Right atrium auricular region (tissue), 2 donors: ENCODE measurements at places on chromosomes 13 and 19. TPM values are rescaled to one million over a fixed set of nuclear protein-coding genes. Genes with fewer than 3 reads are reported as not detected.

Gene CYP2A6
- total RNA-seq = not detected

Gene OR10H5
- not detected for total RNA-seq

Gene IL12RB1
- 0.75 TPM for total RNA-seq

Gene TPTE2
- total RNA-seq = not detected

Gene TEX29
- not detected for total RNA-seq

Gene SOX1
- total RNA-seq = not detected

- H3K4me3 ChIP-seq = no peak overlapping the region
- H3K27me3 ChIP-seq = no peaks in the 10 kb centered on the region
- no peaks in the 10 kb centered on the region for H3K36me3 ChIP-seq
- no peaks in the 10 kb centered on the region for H3K4me1 ChIP-seq
- DNase-seq = no peak
- no peak overlapping the region for H3K27ac ChIP-seq
These were observed 178.8 kb downstream of the KCTD12 start for GRCh38 chr13:76707360-76707759.

- H3K36me3 ChIP-seq = peaks cover 34% of the 10 kb centered on the region
- H3K27me3 ChIP-seq = no peaks in the 10 kb centered on the region
- DNase-seq = no peak
These were observed 9.5 kb downstream of the MAN2B1 start for GRCh38 chr19:12656899-12657571.

GRCh38 chr13:97194479-97194878 lies 27.7 kb upstream of the MBNL2 start:
- no peaks in the 10 kb centered on the region for H3K36me3 ChIP-seq
- H3K4me1 ChIP-seq = no peaks in the 10 kb centered on the region
- no peak overlapping the region for H3K4me3 ChIP-seq
- H3K27ac ChIP-seq = no peak overlapping the region
- no peaks in the 10 kb centered on the region for H3K27me3 ChIP-seq

DNA sequence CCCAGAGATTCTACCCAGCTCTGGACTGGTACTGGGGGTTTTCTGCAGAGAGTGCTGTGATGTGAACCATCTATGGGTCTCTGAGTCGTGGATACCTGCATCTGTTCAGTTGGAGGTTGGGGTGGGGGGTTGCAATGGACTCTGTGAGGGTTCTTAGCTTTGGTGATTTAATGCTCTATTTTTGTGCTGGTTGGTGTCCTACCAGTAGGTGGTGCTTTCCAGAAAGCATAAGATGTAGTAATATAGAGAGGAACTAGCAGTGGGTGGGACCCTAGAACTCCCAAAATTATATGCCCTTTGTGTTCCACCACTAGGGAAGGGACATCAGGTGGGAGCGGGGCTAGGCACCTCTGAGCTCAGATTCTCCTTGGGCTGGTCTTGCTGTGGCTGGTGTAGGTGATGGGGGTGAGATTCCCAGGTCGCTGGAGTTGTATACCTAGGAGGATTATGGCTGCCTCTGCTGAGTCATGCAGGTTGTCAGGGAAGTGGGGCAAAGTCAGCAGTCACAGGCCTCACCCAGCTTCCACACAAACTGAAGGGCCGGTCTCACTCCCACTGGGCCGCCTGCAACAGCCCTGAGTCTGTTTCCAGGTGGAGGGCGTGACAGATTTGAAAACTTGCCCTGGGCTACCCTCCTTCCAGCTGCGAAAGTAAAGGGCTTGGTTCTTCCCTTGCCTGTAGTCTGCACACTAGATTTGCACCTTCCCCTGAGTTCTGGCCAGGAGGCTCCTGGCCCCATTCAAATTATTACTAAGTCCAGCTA lies 573.0 kb upstream of the SLITRK1 start:
- H3K4me1 ChIP-seq = no peaks in the 10 kb centered on the region
- DNase-seq = no peak
- H3K27ac ChIP-seq = no peak overlapping the region
- no peak overlapping the region for H3K4me3 ChIP-seq
- H3K27me3 ChIP-seq = no peaks in the 10 kb centered on the region
- no peaks in the 10 kb centered on the region for H3K36me3 ChIP-seq

DNA sequence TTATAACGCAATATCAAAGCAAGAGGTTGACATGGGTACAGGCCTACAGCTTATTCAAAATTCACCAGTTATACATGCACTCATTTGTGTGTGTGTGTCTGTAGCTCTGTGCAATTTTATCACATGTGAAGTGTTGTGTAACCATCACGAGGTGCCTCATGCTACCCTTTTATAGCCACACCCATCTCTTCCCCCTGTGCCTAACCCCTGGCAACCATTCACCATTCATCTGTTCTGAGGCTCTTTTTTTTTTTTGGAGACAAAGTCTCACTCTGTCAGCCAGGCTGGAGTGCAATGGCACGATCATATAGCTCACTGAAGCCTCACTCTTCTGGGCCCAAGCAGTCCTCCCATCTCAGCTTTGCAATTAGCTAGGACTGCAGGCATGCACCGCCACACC lies 78.4 kb downstream of the DPF1 start:
- H3K4me1 ChIP-seq = no peaks in the 10 kb centered on the region
- H3K27ac ChIP-seq = no peak overlapping the region
- H3K36me3 ChIP-seq = no peaks in the 10 kb centered on the region
- H3K4me3 ChIP-seq = no peak overlapping the region
- no peaks in the 10 kb centered on the region for H3K27me3 ChIP-seq

- DNase-seq = no peak
- H3K27ac ChIP-seq = no peak overlapping the region
These were observed 18.5 kb upstream of the POP4 start for GRCh38 chr19:29587518-29587986.

- H3K4me1 ChIP-seq = peaks cover 47% of the 10 kb centered on the region
- no peaks in the 10 kb centered on the region for H3K36me3 ChIP-seq
- peak overlapping the region; percentile 84 for H3K27ac ChIP-seq
- H3K4me3 ChIP-seq = peak overlapping the region; percentile 75
These were observed 47.6 kb downstream of the PTPRS start for GRCh38 chr19:5292822-5293611.

DNA sequence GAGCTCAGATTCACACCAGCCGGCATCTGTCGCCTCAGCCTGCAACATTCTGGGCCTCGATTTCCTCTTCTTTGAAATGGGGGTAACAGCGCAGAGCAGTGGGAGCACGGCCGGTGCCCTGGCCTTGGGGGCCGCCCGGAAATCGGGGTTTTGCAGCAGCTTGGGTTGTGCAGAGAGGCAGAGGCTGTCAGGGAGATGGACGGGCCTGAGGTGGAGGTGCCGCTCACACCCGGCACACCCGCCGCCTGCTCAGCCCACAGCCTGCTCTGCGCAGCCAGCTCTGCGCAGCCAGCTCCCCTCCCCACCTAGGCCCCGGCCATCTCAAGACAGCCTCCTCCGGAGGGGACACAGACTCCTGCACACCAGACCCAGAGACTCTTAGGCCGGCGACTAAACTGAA lies 10.6 kb downstream of the KLF2 start:
- no peaks in the 10 kb centered on the region for H3K27me3 ChIP-seq
- H3K36me3 ChIP-seq = no peaks in the 10 kb centered on the region
- no peaks in the 10 kb centered on the region for H3K4me1 ChIP-seq
- H3K27ac ChIP-seq = no peak overlapping the region
- no peak overlapping the region for H3K4me3 ChIP-seq
- no peak for DNase-seq

DNA sequence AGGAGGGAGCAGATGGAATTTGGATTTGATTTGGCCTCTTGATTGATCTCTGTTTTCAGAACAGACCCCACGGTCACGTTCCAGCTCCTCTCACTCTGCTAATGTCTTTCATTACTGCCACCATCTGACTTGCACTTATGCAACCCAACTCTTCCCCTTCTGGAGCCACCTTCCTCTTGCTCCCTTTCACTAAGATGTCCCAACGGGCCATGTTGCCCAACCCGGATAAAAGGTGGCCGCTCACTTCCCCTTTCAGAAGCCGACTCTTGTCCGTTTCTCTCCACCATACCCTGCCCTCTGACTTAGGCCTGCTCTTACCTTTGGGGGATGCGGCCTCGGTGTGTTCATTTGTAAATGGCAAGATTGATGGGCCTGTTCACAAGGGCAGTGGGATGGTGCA lies 27.4 kb upstream of the CYP4F8 start:
- no peaks in the 10 kb centered on the region for H3K4me1 ChIP-seq
- H3K36me3 ChIP-seq = no peaks in the 10 kb centered on the region
- no peaks in the 10 kb centered on the region for H3K27me3 ChIP-seq
- H3K27ac ChIP-seq = no peak overlapping the region

DNA sequence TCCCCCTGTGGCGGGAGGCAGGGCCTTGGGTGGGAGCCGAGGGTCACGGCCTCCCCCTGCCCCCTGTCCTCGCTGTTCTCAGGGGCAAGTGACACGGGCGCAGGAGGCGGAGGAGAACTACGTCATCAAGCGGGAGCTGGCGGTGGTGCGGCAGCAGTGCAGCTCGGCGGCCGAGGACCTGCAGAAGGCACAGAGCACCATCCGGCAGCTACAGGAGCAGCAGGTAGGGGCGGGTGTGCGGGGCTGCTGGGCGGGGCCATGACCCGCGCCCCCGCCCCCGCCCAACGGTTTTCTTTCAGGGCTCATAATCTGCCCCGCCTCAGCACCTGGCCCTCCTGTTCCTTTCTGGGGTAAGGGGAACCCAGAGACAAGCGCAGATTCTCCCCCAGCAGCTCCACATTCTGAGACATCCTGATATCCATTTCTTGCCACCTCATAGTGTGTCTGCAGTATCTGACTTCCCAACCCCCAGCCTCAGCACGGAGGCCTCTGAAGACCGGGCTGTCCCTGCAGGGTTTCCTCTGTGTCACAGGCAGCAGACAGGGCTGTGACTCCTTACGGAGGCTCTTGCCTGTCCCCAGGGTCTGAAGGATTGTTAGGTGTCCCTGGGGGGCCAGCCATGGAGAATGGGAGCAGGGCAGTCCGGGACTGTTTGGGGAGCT lies 15.9 kb downstream of the PRR36 start:
- H3K4me1 ChIP-seq = peaks cover 21% of the 10 kb centered on the region
- H3K27ac ChIP-seq = no peak overlapping the region
- no peak overlapping the region for H3K4me3 ChIP-seq
- no peaks in the 10 kb centered on the region for H3K27me3 ChIP-seq
- no peaks in the 10 kb centered on the region for H3K36me3 ChIP-seq
- no peak for DNase-seq

DNA sequence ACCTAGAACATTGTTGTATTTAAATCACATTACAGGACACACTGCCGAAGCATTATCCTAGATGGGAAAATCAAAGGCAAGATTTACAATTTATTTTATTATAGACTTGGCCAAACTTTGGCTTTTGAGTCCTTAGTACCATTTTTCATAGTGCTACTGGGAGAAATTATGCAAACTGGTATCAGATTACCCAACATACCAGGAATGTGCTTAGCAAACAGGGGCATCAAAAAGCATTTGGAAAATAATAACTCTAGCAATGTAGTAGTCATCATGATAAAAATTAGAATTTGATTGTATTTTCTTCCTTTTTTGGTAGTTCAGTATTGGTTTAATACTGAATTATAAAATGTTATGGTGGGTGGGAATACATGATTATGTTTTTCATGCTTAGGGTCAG lies 34.0 kb downstream of the GPC6 start:
- no peaks in the 10 kb centered on the region for H3K27me3 ChIP-seq
- no peaks in the 10 kb centered on the region for H3K36me3 ChIP-seq
- H3K4me1 ChIP-seq = no peaks in the 10 kb centered on the region
- H3K27ac ChIP-seq = no peak overlapping the region
- no peak overlapping the region for H3K4me3 ChIP-seq

DNA sequence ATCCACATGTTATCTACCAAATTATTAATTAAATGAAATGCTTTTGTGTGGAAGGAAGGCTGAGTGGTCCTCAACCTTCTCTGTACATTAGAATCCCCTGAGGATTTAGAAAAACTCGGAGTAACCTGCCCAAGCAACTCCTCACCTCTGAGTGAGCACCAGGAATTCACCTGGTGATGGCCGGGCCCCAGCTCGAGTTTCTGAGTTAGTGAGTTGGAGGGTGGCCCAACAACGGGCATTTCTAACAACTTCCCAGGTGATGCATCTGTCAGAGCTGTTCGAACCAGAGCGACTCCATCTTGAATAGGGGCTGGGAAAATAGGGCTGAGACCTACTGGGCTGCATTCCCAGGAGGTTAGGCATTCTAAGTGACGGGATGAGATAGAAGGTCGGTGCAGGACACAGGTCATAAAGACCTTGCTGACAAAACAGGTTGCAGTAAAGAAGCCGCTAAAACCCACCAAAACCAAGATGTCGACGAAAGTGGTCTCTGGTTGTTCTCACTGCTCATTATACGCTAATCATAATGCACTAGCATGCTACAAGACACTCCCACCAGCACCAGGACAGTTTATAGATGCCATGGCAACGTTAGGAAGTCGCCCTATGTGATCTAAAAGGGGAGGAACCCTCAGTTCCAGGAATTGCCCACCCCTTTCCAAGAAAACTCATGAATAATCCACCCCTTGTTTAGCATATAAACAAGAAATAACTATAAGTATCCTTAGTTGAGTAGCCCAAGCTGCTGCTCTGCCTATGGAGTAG lies 44.2 kb upstream of the SHISA2 start:
- no peak for DNase-seq
- H3K27ac ChIP-seq = no peak overlapping the region
- H3K4me1 ChIP-seq = no peaks in the 10 kb centered on the region
- H3K36me3 ChIP-seq = no peaks in the 10 kb centered on the region
- H3K4me3 ChIP-seq = no peak overlapping the region

DNA sequence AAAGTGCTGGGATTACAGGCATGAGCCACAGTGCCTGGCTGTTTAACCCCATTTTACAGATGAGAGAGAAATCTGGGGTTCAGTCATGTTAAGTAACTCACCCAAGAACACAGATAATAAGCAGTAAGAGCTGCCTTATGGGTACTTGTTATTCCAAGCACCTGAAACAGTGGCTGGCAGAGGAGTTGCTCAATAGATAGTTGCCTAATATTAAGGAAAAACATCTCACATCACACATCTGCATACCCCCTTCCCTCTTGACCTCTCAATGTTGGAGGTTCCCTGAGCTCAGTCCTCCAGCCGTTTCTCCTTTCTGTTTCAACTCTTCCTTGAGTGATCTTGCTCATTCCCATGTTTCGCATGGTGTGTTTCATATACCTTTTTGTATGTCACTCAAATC lies 401.9 kb downstream of the KLF12 start:
- no peaks in the 10 kb centered on the region for H3K4me1 ChIP-seq
- DNase-seq = no peak
- H3K27ac ChIP-seq = no peak overlapping the region
- H3K27me3 ChIP-seq = no peaks in the 10 kb centered on the region
- no peaks in the 10 kb centered on the region for H3K36me3 ChIP-seq
- no peak overlapping the region for H3K4me3 ChIP-seq

GRCh38 chr13:112101360-112101930 lies 34.5 kb downstream of the SOX1 start:
- H3K27me3 ChIP-seq = peaks cover 26% of the 10 kb centered on the region
- no peak overlapping the region for H3K27ac ChIP-seq
- no peak overlapping the region for H3K4me3 ChIP-seq
- H3K4me1 ChIP-seq = peaks cover 25% of the 10 kb centered on the region

- no peak overlapping the region for H3K4me3 ChIP-seq
- no peak overlapping the region for H3K27ac ChIP-seq
- no peaks in the 10 kb centered on the region for H3K27me3 ChIP-seq
- H3K36me3 ChIP-seq = no peaks in the 10 kb centered on the region
- no peak for DNase-seq
- no peaks in the 10 kb centered on the region for H3K4me1 ChIP-seq
These were observed 14.7 kb downstream of the ATP12A start for GRCh38 chr13:24694907-24695306.

- H3K36me3 ChIP-seq = peaks cover 45% of the 10 kb centered on the region
- DNase-seq = no peak
- H3K4me3 ChIP-seq = no peak overlapping the region
- H3K4me1 ChIP-seq = peaks cover 98% of the 10 kb centered on the region
- H3K27ac ChIP-seq = peak overlapping the region; percentile 94
- no peaks in the 10 kb centered on the region for H3K27me3 ChIP-seq
These were observed 11.3 kb downstream of the PLEKHF1 start for GRCh38 chr19:29676586-29676985.
